ENCODE measurements at places on chromosomes 7 and 10.

DNA sequence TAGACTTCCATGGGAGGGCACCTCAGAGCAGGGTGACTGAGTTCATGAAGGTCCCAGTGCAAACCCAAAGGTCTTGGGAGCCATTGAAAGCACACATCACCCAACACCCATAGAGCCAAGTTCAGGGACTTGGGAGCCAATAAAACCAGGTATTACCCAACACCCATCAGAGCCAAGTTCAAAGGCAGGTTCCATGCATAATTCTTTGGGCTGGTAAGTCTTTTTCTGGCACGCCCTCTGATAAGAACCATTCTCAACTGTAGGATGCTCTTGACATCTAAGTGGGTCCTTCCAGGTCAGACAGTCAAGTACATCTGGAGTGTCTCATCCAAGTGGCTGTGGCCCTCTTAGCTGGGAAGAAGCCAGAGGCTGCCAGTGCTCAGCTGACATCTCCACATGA, 63.2 kb downstream of the EBF3 start:
- DNase-seq, result no peak

GRCh38 chr10:35172574-35172973, 45.9 kb downstream of the CREM start:
- no peak for DNase-seq

- no peak for DNase-seq
These were observed 128.3 kb upstream of the ASAH2 start for GRCh38 chr10:50379616-50380015.

DNA sequence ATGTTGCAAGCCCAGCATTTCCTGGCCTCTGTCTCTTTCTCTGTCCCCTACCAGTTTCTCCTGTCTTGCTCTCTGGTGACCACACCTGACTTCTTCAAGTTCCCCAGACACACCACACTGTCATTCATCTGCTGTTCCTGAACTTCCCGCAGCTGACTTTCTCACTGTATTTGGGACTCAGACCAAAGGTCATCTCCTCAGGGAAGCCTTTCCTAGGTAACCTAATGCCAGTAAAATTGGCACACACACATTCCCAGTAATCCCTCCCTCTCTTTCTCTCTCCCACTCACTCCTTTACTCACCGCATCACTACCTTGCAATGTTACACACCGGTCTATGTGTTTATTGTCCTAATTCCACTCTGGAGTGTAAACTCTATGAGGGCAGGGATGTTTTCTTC, 81.7 kb downstream of the ELMO1 start:
- no peak for DNase-seq

- DNase-seq, result no peak
These were observed 336.8 kb downstream of the AUTS2 start for GRCh38 chr7:69935107-69935506.

- DNase-seq, result no peak
These were observed 69.8 kb downstream of the HDAC9 start for GRCh38 chr7:18565337-18565736.

GRCh38 chr7:2120841-2121830, 111.6 kb downstream of the MAD1L1 start:
- no peak for DNase-seq
